ENCODE measurements at places on chromosomes 16 and 17.

DNA sequence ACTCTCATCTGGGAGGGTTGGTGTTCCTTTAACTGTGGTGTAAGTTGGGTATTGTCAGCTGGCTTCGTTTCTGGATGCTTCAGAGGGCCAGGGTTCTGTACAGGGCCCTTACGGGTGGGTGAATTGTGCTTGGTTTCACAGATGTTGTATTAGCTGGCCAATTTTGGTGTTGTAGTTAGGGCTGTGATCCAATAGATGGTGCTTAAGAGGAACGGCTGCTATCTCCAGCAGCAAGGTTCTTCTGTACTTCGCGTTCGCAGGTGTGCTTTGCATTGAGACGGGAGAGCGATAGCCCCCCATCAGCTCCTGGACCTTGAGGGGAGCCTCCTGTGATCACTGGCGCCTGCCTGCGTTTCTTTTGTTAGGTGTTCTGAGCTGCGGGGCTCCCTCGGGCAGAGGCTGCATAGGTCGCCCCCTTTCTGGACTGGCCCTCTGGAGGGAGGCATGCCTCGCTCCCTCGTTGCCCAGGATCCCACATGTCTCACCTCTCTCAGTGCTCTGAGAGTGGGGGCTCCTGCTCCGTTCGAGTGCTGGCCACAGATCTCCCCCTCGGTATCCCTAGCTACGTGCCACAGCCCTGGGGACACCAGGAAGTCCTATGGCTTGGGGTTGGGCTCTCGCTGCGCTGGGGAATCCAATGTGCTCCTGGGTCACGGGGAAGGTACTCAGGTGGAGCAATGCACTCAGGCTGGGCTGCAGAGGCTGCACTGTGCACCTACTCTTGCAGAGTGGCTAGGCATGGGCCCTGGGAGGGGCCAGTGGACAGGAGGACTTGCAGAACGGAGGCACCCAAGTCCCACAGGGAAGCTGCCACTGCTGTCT, 837 bp upstream of the PRDM7 start:
- peak; percentile 32 for DNase-seq

- DNase-seq, result no peak
Observed at GRCh38 chr16:57284209-57284951, at the start of gene PLLP. PLLP (minus strand) TSS chr16:57284672; CDS start chr16:57284540, 132 bp downstream.

- no peak for DNase-seq
Observed at GRCh38 chr16:81447383-81448101, 2.9 kb downstream of the CMIP start.

DNA sequence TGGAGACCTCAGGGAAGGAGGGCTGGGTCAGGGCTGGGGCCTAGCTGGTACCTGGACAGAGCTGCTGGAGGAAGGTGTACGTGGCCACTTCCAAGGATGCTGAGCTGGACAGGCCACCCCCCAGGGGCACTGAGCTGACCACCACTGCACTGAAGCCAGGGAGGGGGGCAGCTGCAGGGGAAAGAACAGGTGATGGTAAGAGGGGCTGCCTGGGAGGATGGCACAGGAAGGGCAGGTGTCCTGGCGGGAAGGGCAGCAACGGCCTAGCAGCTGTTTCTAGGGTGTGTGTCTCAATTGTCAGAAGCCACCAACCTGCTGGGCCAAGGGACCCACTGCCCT, 1.8 kb downstream of the GALK1 start:
- no peak for DNase-seq

GRCh38 chr16:49482690-49483089, 109.1 kb downstream of the C16orf78 start:
- no peak for DNase-seq

DNA sequence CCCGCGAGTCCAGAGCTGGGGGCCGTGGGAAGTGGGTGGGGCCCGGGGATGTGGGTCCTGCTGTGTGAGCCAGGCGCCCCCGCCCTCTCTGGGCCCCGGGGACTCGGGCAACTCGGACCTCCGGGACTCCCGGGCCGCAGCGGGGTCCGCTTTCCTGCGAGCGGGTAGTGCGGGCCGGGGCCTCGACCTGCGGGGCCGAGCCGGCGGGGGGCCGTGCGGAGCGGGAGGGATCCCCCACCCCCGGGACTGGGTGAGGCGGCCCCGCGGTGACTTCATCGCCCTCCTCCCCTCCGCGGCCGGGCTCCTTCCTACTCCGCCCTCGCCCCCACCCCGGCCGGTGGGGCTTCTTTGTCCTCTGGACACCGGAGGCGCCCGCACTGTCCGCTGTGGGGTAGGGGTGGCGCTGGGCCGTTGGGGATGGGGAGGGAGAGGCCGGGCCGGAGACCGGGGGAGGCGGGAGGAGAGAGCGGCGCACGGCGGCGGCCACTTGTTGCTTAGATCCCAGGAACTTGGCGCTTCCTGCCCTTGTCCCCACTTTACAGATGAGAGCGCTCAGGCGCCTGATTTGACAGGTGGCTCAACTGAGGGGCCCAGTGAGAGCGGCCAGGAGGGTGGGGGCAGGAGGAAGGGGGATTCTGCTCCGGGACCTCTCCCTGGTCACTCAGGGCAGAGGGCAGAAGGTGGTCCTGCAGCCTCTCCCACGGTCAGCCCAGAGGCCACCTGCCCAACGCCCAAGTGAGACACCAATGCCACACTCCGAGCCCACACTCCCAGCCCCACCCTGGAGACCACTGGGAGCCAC, 874 bp downstream of the CMTM3 start:
- DNase-seq, result no peak

DNA sequence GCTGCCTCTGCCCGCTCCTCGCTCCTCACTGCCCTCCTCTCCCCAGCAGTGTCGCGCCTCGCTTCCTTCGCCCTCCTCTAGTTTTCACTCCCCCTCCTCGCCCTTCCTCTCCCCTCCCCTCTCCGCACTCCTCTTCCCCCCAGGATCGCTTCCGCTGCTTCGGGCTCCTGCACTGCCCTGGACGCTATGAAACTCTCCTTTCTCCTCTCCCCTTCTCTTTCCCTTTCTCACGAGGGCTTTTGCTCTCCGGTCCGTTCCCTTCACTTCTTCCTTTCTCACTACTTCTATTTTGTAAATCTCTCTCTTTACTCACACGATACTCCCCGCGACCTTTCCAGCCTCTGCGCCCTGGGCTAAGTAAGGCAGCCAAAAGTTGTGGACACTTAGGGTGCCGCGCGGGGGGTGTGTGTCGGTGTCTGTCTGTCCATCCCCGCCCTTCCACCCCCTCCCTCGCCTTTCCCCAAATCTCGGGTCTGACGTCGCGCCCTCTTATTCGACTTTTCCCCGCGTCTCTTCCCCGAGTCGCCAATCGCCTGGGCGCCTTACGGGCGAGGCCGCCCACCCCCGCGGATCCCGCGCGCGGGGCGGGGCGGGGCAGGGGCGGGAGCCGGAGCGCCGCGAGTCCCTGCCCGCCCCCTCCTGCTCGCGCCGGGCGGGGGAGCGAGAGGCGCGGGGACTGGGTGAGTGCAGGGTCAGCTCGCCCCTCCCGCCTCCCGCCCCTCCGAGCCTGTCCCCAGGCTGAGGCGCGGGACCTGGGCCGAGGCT, at the start of gene IRX3:
Gene IRX3, minus strand, starts transcription at position 422 of the 765 bp plus-strand sequence. CDS start 737 bp downstream, outside the sequence.
- DNase-seq, result peak; percentile 87

GRCh38 chr17:731644-732066, 741 bp upstream of the TLCD3A start:
- DNase-seq, result no peak

DNA sequence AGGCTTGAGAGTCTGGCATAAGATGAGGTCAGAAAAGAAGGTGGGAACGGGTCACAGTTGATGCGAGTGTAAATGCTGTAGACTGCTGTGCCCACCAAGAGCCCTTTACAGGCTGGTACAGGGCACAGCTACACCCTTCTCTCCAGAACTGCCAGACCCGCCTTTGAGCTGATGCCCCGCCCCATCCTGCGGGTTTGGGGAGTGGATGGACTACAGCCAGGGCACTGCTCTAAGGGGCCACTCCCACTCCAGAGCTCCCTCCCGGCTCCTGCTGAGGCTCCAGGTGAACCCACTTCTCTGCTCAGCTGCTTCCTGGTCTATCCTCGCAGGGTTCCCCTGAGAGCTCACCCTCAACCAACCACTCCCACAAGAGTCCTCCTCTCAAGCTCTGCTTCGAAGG, 12.3 kb downstream of the MEIOB start:
- DNase-seq, result no peak

- peak; percentile 98 for DNase-seq
Observed at GRCh38 chr16:30355144-30355953, at the start of gene CD2BP2. CD2BP2 (minus strand) TSS chr16:30355308; CDS start chr16:30354681, 627 bp downstream.

DNA sequence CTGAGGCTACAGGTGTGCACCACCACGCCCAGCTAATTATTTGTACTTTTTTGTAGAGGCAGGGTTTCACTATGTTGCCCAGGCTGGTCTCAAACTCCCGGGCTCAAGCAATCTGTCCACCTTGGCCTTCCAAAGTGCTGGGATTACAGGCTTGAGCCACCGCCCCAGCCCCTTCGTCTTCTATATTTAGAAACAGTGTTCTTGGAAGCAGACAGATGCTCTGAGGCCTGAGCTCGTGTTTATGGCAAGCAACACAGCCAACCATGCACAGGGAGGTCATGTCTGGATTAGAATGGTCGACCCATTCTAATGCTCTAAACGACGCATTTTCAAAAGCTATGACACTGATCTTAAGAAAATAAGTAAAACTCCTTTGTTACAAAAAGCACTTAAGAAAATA, 16.6 kb downstream of the TMEM204 start:
- DNase-seq, result no peak

GRCh38 chr17:29278692-29279091, 15.3 kb downstream of the NUFIP2 start:
- DNase-seq, result no peak

DNA sequence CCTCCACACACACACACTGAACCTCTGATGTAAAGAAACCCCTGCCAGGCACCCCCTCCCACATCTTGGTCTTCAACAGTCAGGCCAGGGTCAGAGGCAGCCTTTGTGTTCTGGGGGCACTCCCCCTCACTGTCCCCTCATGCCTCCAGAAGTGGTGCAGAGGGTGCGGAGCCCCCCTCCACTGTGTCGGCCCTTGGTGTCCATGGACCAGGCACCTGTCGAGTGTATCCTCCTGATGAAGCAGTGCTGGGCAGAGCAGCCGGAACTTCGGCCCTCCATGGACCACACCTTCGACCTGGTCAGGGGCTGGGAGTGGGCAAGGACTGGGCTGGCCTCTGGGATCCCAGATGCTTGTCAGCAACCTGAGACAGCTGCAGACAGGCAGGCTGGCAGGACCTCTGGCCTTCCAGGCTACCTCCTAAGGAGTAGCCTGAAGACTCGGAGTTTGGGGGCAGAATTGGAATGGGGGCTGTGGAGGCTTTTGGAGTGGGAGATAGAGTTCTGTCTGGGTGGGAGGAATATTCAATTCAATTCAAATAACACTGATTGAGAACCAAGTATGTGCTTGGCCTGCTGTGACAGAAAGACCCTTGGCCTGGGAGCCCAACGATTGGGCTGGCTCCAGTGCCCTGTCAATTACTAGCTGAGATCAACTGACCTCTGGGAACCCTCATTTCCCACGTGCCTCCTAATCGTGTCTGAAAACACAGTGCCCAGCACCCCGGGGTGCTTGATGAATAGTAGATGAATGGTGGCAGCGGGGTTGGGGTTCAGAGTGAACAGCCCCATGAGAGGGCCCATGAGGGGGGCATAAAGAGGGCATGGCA, 11.5 kb downstream of the GUCY2D start:
- DNase-seq, result no peak

DNA sequence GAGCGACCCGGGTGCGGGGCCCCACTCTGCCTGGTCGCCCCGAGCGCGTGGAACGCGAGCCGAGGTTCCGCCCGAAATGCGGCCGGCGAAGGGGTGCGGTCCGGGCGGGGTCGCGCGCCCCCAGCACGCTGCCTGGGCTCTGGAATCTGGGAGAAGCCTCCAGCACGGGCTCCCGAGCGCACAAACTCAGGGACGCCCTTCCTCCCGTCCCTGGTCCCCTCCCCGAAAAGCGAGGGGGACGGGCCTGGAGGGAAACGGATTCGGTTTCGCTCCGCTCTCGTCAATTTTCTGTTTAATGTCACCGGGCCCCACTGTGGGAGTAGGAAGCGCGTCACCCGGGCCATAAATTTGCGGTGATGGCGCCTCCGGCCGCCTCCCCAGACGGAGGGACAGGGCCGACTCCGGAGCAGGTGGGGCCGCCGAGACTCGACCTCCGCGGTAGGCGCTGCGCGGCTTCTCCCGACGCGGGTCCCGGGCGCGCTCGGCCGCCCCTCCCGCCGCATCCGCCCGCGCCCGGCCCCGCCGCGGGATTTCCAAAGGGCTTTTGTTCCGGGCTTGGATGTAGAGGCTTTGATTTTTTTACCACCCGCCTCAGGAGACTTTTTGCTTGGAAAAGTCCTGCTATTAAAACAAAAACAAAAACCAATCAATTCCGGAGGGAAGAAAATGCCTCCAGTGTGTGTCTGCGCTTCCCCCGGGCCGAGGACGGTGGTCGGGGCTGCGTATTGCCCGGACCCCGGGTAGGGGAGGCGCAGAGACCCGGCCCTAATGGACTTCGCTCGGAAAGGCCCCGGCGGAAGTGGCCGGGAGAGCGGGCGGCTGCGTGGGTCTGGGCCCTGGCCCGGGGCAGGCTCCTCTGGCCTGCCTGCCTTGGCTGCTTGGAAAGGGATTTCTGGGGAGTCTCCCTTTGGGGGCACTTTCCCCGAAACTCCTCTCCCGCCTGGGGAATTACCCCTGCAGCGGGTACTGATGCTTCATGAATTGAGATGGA, 7.9 kb upstream of the BAHCC1 start:
- no peak for DNase-seq

GRCh38 chr17:19558946-19559345, 25.3 kb downstream of the SLC47A1 start:
- DNase-seq, result no peak

DNA sequence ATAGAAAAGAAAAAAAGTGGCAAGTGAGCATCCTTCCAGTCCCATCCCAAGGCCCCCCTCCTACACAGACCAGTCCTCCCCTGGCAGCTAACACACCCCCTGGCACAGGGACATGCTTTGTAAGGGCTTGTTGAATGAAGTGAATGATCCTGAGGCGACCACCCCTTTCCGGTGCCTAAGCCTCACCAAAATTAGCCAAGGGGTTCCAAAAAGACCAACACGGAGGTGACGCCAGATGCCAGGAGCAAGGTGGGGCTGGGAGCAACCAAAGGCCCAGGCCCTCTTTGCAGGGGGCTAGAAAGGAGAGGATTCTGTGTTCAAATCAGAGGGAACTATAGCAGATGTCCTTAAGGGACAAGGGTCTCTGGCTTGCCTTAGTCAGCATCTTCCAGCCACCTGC, 5.5 kb downstream of the KRT35 start:
- no peak for DNase-seq
